ENCODE measurements at places on chromosomes 16 and 17. TPM values are rescaled to one million over a fixed set of nuclear protein-coding genes. Genes with fewer than 3 reads are reported as not detected.

Gene CAPNS2
- total RNA-seq: not detected

Gene TEX19
- not detected for total RNA-seq

Gene FOXC2
- total RNA-seq: 8.7 TPM

DNA sequence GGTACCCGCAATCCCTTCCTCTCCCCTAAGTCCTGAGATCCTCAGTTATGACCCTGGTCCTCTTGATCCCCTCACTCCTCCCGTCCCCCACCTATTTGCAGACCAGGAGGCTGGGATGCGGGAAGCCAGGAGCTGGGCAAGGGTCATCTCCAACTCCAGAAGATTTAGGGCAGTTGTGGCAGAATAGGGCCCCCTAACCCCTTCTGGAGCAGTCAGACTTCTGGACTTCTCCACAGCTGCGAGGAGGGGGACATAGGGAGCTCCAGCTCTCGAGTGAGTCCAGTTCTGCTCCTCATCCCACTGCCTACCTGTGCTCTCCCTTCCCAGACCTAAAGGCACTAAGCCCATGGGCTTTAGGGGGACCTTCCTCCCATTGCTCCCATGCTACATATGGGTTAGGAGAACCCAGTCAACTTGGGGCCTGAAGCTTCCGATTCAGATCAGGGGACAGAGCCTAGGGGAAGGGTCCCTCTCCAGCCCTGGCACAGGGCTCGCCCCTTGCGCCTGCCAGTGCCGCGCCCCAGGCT lies 1.3 kb downstream of the WNK4 start:
- DNase-seq: no peak

DNA sequence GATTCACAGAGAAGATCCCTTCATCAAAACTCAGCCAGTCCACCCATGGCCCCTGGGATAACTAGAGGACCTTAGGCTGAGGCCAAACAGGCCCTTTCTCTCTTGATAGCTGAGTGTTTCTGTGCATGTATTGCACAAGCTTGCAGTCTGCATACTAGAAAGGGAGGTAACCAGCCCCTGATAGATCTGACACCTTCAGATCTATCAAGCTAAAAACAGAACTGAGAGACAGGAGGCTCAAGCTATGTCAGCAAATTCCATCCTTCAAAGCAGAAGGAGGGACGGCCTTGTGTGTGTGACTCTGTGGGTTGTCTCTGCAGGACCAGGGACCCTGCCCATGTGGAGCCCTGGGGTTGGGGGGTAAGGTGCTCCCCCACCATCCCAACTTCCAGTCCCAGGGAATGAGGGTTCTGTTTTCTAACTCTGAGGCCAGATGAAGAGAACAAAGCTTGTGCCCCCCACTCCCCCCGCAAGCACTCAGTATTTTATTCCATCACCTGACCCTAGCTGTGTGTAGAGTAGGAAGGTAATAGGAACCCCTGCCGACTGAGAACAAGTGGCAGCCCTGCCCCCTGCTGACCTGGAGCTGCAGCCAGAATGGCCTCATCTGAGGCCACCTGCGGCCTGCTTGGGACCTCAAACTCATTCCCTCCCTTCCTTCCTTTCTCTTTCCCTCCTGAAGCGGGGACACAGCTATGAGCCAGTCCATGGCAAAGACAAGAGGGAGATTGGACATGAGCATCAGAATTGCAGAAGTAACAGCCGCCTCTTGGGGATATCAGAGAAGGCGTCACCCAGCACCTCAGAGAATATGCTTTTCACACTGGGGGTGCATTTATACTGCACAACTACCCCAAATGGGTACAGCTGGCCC lies 63.8 kb downstream of the SMPD3 start:
- DNase-seq: no peak

GRCh38 chr17:51083981-51084380 lies 36.7 kb downstream of the SPAG9 start:
- DNase-seq: no peak

- DNase-seq: no peak
These were observed at the start of gene CCL23 for GRCh38 chr17:36017799-36018198. CCL23 (minus strand) TSS chr17:36017972; CDS start chr17:36017897, 75 bp downstream.

- DNase-seq: no peak
These were observed 61.4 kb upstream of the TMC5 start for GRCh38 chr16:19356024-19356952.
